Naive B cell (primary cell): ENCODE measurements at places on chromosomes 3 and 15.
A peak's percentile ranks its signal among the peaks of the same experiment; 100 is the strongest.

DNA sequence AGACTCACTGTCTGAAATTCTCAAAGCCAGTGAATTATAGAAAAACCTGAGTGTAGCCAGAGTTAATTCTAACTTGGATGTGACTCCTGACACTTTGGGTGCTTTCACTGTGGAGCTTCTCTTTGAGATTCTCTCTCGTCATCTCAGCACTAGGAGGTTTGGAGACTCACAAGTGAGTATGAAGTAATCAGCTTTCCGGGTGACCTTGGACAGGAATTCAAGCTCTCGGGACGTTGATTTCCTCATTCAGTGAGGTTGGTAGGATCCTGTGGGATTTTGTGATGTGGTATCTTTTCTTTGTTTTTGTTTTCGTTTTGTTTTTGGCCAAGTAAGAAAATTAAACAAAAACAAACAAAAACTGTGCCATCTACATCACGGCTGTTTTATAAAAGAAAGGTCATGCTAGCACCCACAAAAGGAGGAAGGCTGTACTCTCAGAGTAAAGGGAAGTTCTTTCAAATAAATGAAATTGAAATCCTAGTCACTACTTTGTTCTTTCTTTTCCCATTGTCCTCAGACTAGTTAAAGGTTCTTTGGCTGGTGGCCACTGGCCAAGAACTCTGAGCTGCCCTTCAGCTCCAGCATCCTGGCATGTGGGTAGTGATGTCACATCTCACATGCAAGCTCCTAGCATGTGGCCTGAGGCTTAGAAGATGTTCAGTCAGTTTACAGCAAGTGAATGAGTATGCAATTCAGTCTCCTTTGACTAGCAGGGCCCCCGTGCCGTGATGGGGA lies 263.3 kb upstream of the TPM1 start:
- no peak for DNase-seq

- no peak for DNase-seq
Observed at GRCh38 chr15:67808821-67809220, 16.5 kb upstream of the SKOR1 start.

DNA sequence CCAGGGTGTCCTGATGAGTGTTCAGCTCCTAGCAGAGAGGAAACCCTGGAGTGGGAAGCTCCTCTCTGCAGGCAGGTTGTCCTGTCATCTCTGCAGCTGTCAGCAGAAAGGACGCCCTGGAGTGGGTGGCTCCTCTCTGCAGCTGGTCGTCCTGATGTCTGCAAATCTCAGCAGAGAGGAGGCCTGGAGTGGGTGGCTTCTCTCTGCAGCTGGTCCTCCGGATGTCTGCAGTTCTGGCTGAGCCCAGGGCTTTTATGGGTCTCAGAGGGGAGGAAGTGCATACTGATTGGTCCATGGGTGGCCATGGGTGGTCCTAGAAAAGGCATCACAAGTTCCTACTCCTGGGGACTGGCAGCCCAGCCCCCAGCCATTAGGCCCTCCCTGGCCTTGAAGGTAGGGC lies 102.6 kb upstream of the BNIP2 start:
- DNase-seq: no peak

- DNase-seq: no peak
Observed at GRCh38 chr3:127440384-127440783, 150.1 kb downstream of the TPRA1 start.

DNA sequence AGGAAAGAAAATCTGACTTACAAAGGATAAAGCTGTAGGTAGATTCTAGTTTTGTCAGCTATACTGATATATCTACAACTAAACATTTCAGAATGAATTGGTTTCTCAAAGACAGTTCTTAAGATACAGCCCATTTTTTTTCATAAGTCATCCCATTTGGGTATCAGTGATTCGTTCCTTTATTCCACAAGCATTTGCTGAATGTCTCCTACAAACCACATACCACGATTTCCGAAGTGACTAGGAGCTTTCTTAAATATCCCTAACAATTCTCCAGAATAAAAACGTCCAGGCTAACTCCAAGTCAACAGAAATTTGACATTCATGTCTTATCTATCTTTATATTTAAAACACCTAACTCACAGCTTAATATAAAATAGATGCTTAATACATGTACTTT lies 59.8 kb downstream of the TP53BP1 start:
- DNase-seq: no peak

DNA sequence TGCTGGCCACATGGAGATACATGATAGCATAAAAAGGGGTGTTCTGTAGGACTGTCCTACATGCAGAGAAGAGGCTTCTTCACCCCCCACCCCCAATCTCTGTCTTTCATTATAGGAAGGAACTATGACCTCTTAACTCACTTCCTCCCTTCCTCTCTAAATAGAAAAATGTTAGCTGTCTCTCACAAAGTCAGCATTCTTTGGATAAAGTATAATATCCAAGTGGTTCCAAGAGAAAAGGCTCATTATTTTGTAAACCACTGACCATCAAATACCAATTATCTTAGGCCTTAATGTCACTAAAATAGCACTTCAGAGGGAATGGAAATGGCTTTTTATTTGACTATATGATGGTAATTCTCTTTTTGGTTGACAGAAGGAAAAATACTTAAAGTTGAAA lies 95.3 kb upstream of the SLC2A2 start:
- DNase-seq: no peak

- no peak for DNase-seq
Observed at GRCh38 chr3:108289159-108289558, 7.2 kb upstream of the HHLA2 start.

GRCh38 chr3:178367817-178368617 lies 168.2 kb upstream of the KCNMB2 start:
- DNase-seq: no peak

DNA sequence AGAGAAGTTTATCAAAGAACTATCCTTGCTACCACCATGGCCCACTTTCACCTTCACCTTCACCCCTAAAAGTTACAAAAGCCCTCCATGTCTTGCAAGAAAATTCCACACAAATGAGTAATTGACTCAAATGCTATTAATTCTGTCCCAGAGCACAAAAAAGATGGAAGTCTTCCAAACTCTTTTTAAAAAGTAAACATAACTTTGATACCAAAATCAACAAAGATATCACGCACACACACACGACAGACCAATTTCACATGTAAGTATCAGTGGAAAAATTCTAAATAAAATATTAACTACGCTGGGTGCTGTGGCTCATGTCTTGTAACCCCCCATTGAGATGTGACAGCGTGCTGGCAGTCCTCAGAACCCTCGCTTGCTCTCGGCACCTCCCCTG lies 1.1 kb upstream of the MCCC1 start:
- DNase-seq: no peak

- DNase-seq: peak; percentile 65
Observed at GRCh38 chr3:39189959-39190269, 2.5 kb downstream of the XIRP1 start.

GRCh38 chr3:142647856-142648255 lies 51.7 kb downstream of the PLS1 start:
- DNase-seq: no peak

GRCh38 chr3:185030951-185031350 lies 121.9 kb downstream of the C3orf70 start:
- DNase-seq: no peak

DNA sequence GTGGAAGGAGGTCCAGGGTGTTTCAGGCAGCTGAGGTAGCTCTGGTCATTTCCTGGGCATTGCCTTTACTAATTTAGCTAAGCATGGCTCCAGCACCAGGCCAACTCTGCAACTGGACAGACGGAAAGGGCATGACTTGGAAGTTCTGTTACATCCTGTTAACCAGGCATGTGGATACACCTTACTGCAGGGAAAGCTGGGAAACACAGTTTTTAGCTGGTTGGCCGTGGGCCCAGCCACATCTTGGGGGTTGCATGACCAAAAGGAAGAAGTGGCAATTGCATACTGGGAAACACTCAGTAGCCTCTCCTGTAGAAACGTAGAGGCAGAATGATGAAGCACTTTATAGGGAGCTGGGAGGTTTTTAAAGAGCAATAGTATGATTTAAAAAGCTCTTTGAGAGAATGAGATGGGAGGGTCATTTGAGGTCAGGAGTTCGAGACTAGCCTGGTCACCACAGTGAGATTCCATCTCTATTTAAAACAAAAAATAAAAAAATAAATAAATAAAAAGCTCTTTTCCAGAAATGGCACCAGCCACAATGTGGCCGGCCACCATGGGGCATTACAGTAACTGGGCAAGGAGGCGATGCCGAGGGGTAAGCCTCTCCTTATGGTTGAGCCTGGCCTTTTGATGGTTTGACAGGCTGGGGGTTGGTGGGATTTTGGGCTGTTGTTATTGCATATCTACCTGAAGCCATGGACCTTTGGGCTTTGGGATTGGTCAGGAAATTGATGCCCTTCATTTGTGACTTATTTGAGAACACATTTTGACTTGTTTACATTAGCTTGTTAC lies 28.6 kb downstream of the TRAK1 start:
- no peak for DNase-seq

- DNase-seq: no peak
Observed at GRCh38 chr15:42694398-42694797, 42.5 kb downstream of the CDAN1 start.

- DNase-seq: no peak
Observed at GRCh38 chr3:9349321-9350117, 13.3 kb upstream of the THUMPD3 start.
